ENCODE measurements at places on chromosomes 1 and 21. TPM values are rescaled to one million over a fixed set of nuclear protein-coding genes. Genes with fewer than 3 reads are reported as not detected.
A peak's percentile ranks its signal among the peaks of the same experiment; 100 is the strongest.

DNA sequence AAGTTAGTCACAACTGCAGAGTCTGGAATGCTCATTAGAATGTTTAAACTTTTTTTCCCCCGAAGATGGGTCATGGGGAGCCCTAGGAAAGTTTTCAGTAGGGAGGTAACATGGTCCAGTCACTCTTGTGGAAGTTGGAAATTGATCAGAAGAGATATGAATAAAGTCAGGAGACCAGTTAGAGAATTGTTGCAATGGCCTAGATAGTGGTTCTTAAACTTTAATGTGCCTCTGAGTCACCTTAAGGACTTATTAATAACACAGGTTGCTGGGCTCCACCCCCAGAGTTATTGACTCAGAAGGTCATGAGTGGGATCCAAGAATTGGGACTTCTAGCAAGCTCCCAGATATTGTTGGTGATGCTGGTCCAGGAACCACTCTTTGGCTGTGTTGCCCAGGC is 3.2 kb upstream of the TFAP2E start:
- DNase-seq: no peak

DNA sequence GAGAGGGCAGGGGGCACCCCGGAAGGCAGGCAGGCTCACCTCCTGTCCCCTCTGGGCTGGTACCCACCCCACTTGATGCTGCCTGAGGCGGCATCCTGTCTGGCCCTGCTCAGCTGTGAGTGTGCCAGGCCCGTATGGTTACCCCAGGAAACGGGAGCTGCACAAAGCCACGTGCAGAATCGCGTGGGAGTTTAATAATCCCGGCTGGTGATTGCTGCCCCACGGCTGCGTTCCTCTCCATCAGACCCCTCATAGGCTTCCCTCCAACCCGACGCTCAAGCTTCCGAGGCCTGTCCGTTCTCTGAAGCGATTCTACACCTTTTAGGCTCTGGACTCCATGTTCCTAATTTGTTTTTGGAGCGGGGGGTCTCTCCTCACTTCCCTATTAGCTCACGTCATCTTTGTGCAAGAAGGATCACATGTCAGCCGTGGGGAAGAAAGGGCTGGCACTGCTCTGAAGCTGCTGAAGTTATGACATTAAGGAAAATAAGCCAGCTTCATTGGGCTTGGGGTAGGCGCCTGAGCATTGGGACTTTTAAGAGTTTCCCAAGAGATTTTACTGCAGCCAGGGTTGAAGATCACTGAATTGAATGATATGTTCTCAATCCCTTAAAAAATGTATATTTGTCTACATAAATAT is 1.1 kb upstream of the B3GALT5 start:
- DNase-seq: no peak

GRCh38 chr1:5865774-5866173 is 126.5 kb downstream of the NPHP4 start:
- no peak for DNase-seq

DNA sequence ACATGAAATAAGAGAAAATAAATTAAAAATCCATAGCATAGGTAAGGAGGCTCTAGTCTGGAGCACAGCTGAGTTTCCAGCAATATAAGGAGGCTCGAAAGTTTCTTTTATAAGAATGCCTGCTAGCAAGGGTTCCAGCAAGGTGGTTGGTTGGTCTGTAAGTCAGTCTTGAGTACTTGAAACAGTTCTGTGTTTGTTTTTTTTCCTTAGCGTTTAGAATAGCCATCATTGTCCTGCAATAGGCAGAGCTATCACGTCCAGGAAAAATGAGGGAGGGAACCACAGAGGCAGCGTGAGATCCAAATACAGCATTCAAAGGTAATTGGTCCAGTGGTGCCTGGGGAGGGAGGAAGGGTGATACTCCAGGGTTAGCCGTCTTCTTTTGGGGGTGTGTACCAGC is 8.4 kb downstream of the UBE2Q1 start:
- DNase-seq: no peak

- no peak for DNase-seq
Observed at GRCh38 chr1:205633421-205633976, 1.7 kb upstream of the ELK4 start.

GRCh38 chr1:77797991-77798390 is 18.5 kb downstream of the MIGA1 start:
- no peak for DNase-seq

GRCh38 chr1:50208315-50208714 is 99.6 kb downstream of the ELAVL4 start:
- DNase-seq: no peak

DNA sequence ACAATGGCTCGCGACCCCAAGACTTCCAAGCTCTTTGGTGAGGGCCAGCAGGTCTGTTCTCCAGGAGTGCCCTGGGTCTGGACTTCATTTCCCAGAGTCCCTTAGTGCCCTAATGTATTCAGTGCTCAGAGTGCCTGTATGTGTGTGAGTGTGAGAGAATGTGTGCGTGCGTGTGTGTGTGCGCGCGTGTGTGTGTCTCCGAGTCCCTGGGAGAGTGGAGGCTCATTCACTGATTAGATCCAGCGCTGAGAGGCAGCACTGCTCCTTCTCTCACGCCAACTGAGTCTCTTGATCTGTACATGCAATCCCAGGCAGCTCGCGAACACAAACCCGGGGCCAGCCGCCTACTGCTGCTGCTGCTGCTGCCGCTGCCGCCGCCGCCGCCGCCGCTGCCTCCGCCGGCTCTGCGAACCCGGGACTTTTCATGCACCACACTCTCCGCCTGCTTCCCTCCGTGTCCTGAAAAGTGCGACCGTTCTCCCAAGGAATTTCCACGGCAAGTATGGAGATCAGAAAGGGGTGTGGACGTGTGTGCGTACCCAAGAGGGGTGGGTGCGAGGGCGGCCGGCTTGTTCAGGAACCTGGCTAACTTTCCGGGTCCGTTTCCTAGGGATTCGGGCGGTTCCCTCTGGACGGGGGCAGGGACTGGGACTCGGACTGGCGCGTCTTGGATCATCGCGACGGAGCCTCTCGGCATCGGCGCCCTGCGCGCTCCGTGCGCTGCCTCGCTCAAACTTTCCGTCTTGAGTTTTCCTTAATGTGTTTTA is at the start of gene RNF220:
TSS of gene RNF220 (plus strand) at position 225 of the 767 bp plus-strand sequence.
- DNase-seq: no peak

- DNase-seq: peak; percentile 79
Observed at GRCh38 chr21:42833439-42833815, 45.9 kb downstream of the WDR4 start.

- no peak for DNase-seq
Observed at GRCh38 chr1:24967962-24968361, 37.9 kb upstream of the RUNX3 start.

GRCh38 chr1:41497056-41497440 is 12.6 kb upstream of the EDN2 start:
- no peak for DNase-seq

GRCh38 chr21:37842163-37842919 is 73.9 kb downstream of the KCNJ6 start:
- no peak for DNase-seq

DNA sequence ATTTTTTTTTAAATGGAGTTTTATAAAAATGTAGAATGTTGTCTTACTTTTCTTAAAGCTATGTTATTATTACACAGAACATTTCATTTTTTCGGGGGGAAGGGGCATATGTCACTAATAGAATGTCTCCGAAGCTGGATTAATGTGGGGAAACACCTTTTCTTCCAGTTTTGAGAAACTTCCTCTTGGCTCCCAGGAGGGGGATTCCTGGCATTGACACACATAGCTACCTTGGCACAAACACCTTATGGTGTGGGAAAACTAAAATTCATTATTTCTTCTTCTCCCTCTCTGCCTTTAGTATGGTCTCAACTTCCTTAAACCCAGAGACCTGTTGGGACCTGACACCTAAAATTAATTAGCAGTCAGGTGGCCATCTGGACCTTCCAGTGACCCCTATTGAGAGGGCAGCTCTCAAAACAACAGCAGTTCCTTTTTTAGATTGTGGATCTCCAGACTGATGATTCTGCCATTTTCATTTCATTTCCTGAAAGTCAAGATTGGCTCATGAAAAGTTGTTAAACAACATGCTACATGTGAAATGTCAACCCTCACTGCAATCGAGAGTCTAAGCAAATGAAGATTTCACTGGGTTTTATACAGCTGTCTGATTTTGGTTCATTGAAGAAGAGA is 70.1 kb upstream of the EDEM3 start:
- no peak for DNase-seq

GRCh38 chr1:173937062-173937461 is 19.9 kb upstream of the SERPINC1 start:
- no peak for DNase-seq

- no peak for DNase-seq
Observed at GRCh38 chr1:209929751-209930150, 8.3 kb upstream of the SYT14 start.

DNA sequence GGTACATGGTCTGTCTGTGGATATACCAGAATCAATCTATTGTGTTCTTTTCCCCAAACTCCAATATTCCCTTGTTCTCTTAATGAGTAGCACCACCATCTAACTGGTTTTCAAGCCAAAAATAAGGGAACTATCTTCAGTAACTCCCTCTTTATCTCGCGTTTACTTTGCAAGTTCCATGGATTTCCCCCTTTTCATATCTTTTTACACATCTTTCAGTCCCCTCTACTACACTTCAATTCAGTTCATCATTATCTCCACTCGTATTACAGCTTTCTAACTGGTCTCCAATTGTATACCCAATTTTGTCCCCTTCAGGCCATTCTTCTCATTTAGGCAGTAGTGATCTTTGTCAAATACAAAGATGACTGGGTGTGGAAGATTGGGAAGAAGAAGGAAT is 4.1 kb upstream of the TMCO1 start:
- no peak for DNase-seq

DNA sequence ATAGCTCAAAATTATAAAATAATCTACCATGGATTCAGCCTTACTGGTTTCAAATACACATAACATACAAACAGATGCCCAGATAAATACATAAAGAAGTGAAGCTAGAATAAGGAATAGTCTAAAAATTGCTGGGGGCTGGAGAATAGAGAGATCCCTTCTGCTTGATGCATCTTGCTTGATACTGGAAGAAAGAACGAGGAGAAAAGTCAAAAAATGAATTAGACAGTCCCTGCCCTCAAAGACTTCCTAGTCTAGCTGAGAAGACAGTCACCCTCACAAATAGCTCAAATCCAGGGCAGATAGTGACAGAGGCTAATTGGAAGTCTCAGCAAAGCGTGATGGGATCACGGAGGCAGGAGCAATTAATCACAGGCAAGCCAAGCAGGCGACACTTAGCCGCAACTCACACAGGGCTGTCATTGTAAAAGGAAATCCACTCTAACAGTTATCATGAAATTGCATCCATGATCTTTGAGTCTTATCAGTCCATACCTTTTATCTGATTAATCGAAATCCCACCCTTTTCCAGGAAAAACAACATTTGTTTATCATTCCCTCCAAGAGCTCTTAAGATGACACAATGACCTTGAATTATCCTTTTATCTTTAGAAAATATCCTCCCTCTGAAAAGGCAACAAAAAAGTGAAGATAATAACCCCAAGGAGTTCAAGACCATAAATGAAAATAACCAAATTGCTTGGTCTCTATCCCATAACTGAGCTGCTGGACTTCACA is 59.7 kb upstream of the TIAM1 start:
- DNase-seq: no peak

DNA sequence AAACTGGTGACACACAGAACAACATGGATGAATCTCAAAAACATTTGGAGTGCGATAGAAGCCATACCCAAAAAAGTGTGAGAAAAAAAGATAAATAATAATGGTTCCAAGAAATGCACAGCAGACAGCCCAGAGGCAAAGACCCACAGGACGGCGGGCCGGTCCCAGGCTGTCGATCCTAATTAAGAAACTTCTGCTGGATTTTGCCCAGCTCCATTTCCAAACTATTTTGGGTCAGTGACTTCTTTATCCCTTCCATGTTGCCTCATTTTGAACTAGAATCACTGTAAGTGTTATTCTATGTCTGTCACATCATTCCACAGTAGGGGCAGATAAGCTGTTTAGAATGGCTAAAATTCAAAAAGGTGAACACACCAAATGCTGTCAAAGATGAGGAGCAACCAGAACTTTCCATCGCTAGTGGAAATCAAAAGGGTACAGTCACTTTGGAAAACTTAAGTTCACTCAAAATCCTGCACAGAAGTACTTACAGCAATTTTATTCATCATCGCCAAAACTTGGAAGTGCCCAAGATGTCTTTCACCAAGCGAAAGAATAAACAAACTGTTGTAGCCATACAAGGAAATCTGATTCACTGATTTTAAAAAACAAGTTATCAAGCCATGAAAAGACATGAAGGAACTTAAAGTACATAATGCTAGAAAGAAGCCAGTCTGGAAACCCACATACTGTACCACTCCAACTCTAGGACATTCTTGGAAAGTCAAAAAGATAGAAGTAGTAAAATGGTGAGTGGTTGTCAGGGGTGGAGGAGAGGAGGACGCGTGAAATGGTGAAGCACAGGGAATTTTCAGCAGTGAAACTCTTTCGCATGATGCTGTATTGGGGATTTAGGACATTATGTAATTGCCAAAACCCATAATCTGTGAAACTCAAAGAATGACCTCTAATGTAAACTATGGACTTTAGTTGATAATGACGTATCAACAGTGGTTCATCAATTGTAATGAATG is 7.5 kb downstream of the NBPF1 start:
- DNase-seq: peak; percentile 87

The TRIM67 gene
- not detected for total RNA-seq

The LENEP gene
- total RNA-seq: not detected

The HFM1 gene
- total RNA-seq: 9.3 TPM

The NBPF6 gene
- total RNA-seq: not detected

The SPATA45 gene
- not detected for total RNA-seq

The HES5 gene
- not detected for total RNA-seq

The SPRR2F gene
- total RNA-seq: 2.5 TPM

The WNT2B gene
- 16.0 TPM for total RNA-seq

The MCOLN3 gene
- 5.6 TPM for total RNA-seq

The OR6K6 gene
- total RNA-seq: not detected

Data from vagina (tissue), 2 donors.